AG04449 (cell line): ENCODE measurements at places on chromosomes 7 and 10.

GRCh38 chr7:28630350-28630749 is 218.0 kb downstream of the CREB5 start:
- DNase-seq, result no peak

DNA sequence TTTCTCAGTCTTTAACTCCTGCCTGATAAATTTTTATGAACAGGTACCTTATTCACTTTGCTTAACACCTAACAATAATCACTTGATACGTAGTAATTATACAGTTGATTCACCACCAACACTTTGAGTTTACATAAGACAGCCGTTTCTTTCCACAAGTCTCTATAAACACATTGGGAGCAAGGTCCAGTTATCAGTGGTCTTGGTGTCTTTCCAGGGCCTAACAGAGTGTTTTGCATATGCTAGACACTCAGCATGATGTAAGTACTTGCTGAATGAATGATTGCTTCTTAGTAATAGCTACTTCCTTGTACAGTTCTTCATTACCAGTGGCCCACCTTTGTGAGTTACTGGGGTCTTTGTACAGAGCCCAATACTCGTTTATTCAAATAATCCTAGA is 6.4 kb downstream of the CLDN12 start:
- DNase-seq, result no peak

DNA sequence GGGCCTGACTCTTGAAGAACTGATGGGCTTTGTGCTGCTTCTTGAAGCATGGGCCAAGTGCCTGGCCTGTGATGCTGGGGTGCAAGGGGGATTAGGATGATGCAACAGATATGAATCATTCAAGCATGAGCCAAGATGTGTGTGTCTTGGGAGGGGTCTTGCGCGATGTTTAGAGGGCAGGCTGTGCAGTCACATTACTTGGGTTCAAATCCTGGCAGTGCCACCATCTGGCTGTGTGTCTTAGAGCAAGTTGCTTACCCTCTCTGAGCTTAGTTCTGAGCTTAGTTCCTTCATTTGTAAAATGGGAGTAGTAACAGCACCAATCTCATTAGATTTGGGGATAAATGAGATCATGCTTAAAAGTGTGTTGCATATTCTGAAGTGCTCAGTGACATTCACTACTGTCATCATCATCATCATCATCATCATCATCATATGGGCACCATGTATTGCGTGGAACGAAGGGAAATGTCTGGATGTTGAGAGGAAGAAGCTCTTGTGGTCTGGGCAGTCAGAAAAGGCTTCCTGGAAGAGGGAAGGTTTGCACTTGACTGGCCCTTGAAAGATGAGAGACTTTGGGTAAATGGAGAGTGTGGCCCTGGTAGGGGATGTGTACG is 9.3 kb downstream of the UNC5B start:
- DNase-seq, result no peak

- no peak for DNase-seq
Measured at GRCh38 chr7:133395551-133395950, 142.7 kb downstream of the EXOC4 start.

DNA sequence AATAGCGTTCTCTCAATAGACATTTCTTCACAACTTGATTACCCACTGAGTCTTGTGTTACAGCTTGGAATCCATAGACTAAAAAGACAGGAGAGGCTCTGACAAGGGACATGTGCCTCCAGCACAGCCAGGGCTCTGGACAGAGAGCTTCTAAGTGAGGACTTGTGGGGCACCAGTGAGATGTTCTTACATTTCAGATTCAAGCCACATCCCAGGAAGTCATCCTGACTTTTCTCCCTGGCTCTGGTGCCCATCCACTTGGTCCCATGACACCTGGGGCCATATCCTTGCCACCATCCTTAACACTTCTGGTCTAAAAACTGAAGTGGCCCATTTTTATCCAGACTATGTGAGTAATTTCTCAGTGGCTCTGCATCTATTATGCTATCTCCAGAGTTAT is 440.1 kb downstream of the TCERG1L start:
- no peak for DNase-seq

DNA sequence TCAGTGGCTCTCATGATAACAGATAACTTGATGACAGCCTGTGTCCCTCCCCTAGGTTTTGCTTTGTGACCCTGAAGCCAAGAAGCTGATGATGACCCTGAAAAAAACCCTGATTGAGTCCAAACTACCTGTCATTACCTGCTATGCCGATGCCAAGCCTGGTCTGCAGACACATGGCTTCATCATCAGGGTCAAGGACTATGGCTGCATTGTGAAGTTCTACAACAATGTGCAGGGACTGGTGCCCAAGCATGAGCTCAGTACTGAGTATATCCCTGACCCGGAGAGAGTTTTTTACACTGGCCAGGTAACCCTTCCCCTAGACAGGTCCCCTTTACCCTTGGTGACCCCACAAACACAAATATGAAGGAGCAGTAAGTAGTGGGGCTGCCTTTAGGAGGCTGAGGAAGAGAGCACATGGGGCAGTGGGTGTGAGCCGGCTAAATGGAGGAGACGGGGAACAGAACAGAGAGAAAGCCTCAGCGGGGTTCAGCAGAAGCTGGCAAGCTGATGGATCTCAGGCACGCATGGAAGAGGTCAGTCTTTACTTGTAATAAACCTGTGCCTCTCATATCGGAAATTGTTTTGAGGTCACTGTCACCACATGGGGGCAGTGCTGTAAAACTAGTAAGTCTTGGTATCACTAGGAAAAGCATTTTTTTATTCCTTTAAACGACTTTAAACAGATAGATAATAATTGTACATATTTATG is 20.2 kb downstream of the PDCD11 start:
- no peak for DNase-seq

- no peak for DNase-seq
Measured at GRCh38 chr7:37394158-37394557, 54.5 kb downstream of the ELMO1 start.

DNA sequence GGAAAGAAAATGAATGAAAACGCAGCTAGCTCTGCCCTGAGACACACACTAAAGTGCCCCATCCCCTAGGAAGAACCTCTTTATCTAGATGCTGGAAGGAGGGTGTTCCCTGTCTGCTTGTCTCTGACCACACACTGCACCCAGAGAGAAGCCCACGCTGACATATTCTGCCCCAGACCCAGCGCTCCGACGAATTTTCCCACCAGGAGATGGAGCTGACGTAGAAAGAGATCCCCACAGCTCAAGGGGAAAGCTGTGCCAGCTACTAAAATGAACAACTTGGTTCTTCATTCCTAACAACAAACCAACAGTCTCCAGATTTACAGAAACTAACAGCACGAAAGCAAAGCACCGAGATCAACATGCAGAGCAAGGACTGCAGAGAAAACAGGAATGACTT is 73.3 kb downstream of the KIAA1549 start:
- DNase-seq, result no peak

GRCh38 chr7:124411796-124412195 is 353.8 kb downstream of the GPR37 start:
- no peak for DNase-seq

DNA sequence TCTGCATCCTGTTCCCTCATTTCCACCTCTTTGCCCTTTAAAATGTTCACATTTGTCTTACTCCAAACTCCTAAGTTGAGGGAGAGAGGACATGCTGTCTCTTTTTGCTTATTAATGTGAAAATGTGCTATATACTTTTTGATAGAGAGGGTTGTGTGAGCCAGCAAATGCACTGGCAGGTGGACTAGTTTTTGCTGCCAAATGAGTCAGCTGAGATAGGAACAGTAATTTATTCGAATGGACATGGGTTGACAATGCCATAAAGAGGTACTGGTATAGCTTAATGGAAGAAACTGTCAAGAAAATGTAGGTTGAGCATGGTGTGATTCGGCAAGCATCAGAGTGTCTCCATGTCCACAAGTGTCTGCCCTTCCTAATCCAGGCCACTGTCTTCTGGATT is 9.2 kb upstream of the TRUB1 start:
- DNase-seq, result no peak

- DNase-seq, result no peak
Measured at GRCh38 chr10:124238367-124238766, 145.0 kb upstream of the CHST15 start.

- peak; percentile 53 for DNase-seq
Measured at GRCh38 chr7:84524714-84525694, 330.4 kb upstream of the SEMA3A start.

GRCh38 chr10:121900443-121901174 is 27.2 kb downstream of the ATE1 start:
- DNase-seq, result peak; percentile 19

DNA sequence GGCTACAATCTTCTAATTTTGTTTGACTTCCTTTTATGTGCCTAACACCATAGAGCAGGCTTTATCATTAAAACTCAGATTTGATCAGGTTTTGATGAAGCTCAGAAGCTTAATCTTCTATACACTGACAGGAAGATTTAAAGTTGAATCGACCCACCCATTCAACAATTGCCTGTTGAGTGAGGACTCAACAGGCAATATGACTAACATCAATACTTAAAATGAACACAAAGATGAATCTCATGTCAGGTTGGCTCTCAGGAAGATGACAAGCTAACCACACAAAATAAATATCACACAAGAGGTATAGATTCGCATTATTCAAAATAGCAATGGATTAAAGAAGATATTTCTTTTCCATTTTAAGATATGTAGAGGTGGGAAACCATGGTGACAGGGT is 36.7 kb upstream of the SNX13 start:
- no peak for DNase-seq

- DNase-seq, result no peak
Measured at GRCh38 chr10:11587722-11588259, 23.7 kb downstream of the USP6NL start.

GRCh38 chr10:32437334-32437733 is 8.6 kb upstream of the CCDC7 start:
- DNase-seq, result no peak

- DNase-seq, result no peak
Measured at GRCh38 chr7:94001396-94001795, 2.8 kb downstream of the BET1 start.

- DNase-seq, result no peak
Measured at GRCh38 chr10:4316161-4316810, 509.7 kb upstream of the AKR1E2 start.

DNA sequence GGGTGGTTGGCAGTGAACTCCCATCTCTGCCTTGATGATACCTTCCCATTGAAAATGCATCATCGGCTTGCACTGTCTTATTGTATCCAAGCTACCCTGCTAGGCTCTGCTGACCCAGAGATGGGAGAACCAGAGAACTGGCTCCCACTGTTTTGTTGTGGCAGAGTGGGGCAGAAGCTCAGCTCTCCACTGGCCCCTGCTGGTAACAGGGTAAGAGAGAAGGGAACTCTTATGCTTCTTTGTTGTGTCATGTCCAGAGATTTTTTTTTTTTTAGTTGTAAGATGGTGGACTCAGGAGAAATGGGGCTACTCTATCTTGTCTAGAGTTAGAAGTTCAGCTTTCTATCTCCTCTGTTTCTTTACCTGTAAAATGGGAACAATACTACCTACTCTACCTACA is 100.5 kb upstream of the SDK1 start:
- DNase-seq, result no peak

DNA sequence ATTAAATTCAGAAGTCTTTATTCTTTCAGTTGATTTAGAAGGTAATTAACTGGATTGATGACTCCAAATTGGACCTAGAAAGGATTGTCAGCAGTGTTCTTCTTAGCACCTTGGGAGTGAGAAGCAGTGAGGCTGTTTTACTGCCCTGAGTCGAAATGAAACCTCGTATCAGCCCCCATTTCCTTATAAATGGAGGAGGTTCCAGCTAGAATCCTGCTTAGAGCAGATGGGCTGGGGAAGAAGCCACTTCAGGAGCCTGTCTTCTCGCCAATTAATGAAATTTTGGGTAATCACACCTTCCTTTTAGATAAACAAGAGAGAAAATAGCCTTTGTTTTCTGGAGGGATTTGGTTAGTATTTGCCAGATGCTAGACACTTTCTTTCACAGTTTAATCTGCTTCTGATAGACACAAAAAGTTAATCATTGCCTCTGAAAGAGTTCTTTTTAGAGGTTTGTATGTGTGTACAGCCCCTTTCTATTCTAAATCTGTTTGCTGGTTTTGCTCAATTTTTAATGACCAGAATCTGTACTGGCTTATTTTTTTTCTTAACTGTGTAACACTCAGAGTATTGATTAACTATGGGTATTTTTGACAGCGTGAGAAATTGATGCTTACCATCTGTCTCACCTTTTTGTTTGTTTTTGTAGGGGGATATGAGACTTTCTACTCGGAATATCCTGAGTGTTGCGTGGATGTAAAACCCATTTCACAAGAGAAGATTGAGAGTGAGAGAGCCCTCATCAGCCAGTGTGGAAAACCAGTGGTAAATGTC is 4.6 kb downstream of the DUSP5 start:
- DNase-seq, result no peak

DNA sequence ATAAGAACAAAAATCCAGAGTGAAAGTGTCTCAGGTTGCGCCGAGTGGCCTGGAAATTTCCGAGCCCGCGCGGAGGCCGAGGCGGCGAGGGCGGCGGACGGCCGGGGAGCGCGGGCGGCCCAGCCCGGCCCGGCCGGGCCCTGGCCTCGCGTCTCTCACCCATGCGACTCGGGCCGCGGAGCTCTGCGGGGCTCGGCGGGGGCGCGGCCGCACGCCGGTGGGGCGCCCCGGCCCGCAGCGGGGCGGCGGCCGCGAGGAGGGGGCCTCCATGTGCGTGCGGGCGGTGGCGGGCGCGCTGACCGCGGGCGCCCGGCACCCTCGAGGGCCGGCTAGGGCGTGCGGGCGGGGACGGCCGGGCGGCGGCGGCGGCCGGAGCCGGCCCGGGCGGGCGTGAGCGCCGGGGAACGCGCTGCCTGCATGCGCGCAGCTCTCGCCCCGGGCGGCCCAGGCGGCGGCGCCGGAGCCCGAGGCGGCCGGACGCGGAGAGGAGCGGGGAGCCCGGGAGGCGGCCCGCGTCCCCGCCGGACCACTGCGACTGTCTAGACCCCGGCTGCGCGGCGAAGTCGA is 302 bp upstream of the EN2 start:
- DNase-seq, result no peak

- no peak for DNase-seq
Measured at GRCh38 chr7:67392596-67393438, 396.2 kb downstream of the TYW1 start.

- no peak for DNase-seq
Measured at GRCh38 chr7:26198133-26198780, 2.3 kb downstream of the HNRNPA2B1 start.

DNA sequence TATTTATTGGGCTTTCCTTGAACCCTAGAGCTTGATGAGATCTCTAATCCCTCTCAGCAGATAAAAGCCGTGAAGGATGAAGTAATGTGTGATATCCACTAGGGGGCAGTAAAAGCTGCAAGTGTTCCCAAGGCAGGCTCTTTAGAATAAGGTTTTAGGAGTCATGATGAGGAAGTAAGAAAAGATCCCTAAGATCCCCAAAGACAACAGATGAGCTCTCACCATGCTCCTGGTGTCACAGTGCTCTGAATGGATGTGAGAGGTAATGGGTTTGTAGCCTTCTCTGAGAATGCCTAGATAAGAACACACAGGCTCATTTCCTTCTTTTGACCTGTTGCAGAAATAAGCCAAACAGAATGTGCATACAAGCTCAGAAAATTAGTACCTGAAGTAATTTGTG is 70.4 kb upstream of the ITPRID1 start:
- DNase-seq, result peak; percentile 7

GRCh38 chr10:51471271-51471670 is 228.1 kb downstream of the CSTF2T start:
- DNase-seq, result no peak
